A549 (cell line): ENCODE measurements at places on chromosomes 4 and X.

DNA sequence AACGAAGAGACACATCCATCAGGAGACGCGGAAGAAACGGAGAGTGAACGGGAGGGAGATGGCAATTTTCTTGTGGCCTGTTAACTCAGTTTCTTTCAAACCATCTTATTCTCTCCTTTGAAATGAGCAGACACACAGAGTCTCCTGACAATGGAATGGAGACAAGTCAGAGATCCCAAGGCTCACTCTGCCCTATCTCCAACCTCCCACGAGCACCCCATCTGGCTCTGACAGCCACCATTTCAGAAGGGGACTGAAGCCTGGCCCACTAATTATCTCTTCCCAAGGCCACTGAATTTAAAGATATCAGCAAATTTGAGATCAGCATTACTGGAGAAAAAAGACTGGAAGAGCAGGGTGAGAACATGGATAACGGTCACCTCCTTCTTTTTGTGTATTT is 215.6 kb downstream of the DHX15 start:
- DNase-seq = no peak

- peak; percentile 14 for DNase-seq
Observed at GRCh38 chr4:30716158-30716557, 4.0 kb upstream of the PCDH7 start.

GRCh38 chrX:11532291-11533078 is 133.2 kb downstream of the ARHGAP6 start:
- no peak for DNase-seq

GRCh38 chr4:126727461-126727860 is 905.3 kb upstream of the INTU start:
- DNase-seq = no peak

- peak; percentile 30 for DNase-seq
Observed at GRCh38 chr4:6548201-6548881, 26.6 kb upstream of the MAN2B2 start.

- DNase-seq = no peak
Observed at GRCh38 chr4:5247735-5248134, 196.5 kb downstream of the STK32B start.

- DNase-seq = no peak
Observed at GRCh38 chr4:13396161-13396560, 88.0 kb downstream of the RAB28 start.

- DNase-seq = no peak
Observed at GRCh38 chr4:88185906-88186305, 27.5 kb upstream of the ABCG2 start.

GRCh38 chrX:633985-634958 is 3.7 kb downstream of the SHOX start:
- no peak for DNase-seq

DNA sequence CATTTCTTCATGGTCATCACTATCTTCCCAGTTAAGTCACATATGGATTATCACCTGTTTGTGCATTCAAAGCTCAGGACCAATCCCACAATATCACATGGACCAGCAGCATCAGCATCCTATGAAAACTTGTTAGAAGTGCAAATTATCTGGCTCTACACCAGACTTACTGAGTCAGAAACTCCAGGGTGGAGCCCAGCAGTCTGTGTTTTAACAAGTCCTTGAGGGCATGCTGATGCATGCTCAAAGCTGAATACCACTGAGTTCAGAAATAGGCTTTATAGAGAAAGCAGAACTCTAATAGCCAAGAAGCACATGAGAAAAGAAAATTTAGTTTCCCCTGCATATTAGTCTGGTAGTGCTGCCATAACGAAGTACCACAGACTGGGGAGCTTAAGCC is 62.4 kb upstream of the GABRQ start:
- no peak for DNase-seq

- no peak for DNase-seq
Observed at GRCh38 chrX:40908857-40909475, 173.6 kb upstream of the MED14 start.

GRCh38 chr4:67694662-67695061 is 6.3 kb downstream of the UBA6 start:
- no peak for DNase-seq

DNA sequence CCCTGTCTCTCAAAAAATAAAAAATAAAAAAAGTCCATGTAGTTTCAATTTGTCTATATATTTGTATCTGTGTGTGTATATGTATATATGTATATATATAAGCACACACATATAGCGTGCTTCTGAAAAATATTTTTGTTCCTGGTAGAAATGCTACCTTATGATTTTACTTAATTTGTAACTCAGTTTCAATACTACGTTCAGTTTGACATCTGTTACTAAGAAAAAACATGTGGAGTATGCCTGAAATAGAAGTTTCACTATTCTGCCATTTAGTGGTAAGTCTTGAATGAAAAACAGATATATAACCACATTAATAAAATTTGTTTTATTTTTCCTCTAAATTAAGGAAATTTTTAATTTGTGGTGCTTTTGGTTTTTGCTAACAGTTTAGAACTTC is 14.2 kb downstream of the FSTL5 start:
- DNase-seq = no peak

- peak; percentile 1 for DNase-seq
Observed at GRCh38 chr4:37917388-37917787, 26.5 kb downstream of the TBC1D1 start.

- no peak for DNase-seq
Observed at GRCh38 chr4:12145106-12145505, 716.4 kb upstream of the HS3ST1 start.

GRCh38 chr4:37993806-37994205 is 33.6 kb downstream of the PTTG2 start:
- no peak for DNase-seq

GRCh38 chrX:5891378-5891777 is 337.3 kb downstream of the NLGN4X start:
- DNase-seq = no peak

- peak; percentile 42 for DNase-seq
Observed at GRCh38 chrX:49041744-49042580, 1.2 kb downstream of the TFE3 start.

- DNase-seq = no peak
Observed at GRCh38 chr4:24243641-24244040, 340.7 kb downstream of the DHX15 start.
